Pulmonary artery endothelial cell (primary cell): ENCODE measurements at places on chromosomes 4 and X.
A peak's percentile ranks its signal among the peaks of the same experiment; 100 is the strongest.

- no peak for DNase-seq
These were observed 63.4 kb upstream of the PDE5A start for GRCh38 chr4:119692001-119692400.

GRCh38 chr4:83356899-83357661 is 22.4 kb upstream of the HPSE start:
- peak; percentile 85 for DNase-seq

DNA sequence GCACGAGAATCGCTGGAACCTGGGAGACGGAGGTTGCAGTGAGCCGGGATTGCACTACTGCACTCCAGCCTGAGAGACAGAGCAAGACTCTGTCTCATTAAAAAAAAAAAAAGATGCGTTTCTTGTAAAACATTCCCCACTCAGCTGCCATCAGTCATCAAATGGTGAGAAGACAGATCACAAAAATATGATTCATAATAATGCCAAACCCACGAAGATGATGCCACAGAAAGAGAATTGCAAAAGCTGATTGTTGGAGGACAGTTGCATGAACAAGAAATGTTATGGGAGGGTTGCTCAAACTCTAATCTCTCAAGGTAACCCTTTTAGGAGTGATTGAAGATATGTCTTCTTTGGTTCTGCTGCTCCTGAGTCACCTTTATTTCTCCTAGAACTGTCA is 21.4 kb upstream of the SMIM14 start:
- DNase-seq, result no peak

DNA sequence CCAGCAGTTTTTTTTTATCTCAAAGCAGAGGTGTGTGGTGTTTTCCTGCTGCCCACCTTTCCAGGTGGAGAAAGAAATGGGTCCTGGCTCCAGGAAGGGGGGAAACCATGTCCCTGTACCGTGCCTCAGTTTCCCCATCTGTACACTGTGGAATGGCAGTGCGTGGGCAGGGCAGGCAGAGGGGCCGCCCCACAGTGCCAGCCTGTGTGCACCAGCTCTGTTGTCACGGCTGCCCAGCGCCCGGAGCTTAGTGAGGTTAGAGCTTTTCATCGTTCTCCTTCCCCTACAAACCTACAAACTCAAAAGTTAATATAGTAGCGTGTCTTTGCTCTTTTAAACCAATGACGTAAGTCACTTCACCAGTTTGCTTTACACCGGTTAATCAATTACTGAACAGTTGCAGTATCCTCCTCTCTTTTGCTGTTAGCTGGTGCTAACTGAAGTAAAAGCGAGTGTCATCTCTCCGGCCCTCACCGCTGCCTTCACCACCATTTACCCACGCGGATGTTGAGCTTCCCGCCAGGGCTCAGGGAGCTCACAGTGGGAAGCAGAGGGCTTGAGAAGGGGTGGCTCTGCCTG is 114.8 kb upstream of the ADRA2C start:
- DNase-seq, result no peak

- no peak for DNase-seq
These were observed 171.5 kb upstream of the FRG1 start for GRCh38 chr4:189769131-189769530.

GRCh38 chr4:120673696-120674095 is 248.8 kb downstream of the PRDM5 start:
- no peak for DNase-seq

- no peak for DNase-seq
These were observed 32.4 kb upstream of the CCNG2 start for GRCh38 chr4:77124576-77124975.

- no peak for DNase-seq
These were observed 63.2 kb downstream of the CD40LG start for GRCh38 chrX:136711147-136711546.

DNA sequence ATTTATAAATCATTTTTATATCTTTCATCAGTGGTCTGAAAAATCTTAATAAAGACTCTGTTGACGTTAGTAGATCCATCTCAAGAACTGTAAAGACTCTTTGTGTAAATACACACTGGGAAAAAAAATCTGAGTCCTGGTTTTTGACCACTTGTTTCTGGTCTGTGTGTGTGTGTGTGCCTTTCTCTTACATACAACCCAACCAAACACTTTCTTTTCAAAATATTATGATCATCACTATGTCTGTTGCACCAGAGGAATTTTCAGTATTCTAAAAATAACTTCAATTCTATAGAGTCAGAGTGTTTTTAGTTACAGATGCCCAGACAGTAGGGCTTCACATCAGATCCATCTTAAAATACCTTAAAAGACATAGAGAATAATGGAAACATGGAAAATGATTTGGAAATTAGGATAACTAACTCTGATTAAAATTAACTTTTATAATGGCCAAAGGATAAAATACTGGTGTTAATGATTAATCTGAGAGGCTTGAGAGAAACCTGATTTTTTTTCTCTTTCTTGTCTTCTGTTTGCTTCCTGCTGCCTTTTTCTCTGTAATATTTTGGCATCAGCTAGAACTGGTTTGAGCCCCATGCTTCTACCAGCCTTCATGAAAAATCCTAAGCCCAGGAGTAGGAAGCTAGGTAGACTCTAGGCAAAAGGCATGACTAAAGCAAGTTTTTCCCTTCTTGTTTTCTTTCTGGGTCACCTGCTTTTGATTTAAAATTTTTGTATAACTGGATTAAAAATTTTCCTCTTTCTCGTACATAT is 99.7 kb downstream of the ATXN3L start:
- DNase-seq, result no peak

DNA sequence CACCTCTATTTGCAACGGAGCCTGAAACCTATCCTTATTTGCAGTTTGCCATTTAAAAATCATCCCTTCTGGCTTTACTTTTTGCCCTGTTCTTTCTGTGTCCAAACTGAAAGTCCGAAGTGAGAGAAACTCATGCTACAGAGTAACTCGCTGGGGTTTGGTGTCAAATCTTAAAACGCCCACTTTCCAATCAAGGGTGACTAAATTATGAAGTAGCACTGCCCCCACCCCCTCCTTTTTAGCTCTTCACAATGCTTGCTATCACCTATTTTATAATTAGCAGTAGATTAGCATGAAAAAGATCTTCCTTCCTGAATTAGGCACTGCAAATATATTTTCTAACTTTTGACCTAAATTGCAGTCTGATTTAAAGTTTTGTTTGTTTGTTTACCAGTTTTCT is 52.5 kb downstream of the VGLL1 start:
- no peak for DNase-seq

- no peak for DNase-seq
These were observed 616.9 kb downstream of the FSTL5 start for GRCh38 chr4:161546902-161547301.

- no peak for DNase-seq
These were observed 29.1 kb upstream of the MMAA start for GRCh38 chr4:145589916-145590702.

DNA sequence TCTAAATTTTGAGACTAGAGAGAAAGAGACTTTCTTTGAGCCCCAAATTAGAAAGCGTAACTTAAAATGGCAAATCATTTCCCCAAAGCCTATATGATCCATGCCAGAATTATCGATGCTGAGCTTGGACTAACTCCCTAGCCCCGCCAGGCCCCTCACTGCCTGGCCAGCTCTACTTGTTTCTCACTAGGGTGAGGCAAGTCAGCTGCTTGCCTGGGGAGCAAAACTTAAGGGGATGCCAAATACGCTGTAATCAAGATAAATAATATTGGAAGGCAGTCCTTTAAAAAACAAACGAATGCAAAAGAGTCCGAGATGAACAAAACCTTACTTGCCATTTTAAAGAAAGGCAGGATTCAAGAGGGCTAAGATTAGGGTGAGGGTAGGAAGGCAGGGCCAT is 236.0 kb downstream of the FRMPD4 start:
- DNase-seq, result no peak

GRCh38 chr4:125313989-125314667 is 627 bp upstream of the FAT4 start:
- no peak for DNase-seq

DNA sequence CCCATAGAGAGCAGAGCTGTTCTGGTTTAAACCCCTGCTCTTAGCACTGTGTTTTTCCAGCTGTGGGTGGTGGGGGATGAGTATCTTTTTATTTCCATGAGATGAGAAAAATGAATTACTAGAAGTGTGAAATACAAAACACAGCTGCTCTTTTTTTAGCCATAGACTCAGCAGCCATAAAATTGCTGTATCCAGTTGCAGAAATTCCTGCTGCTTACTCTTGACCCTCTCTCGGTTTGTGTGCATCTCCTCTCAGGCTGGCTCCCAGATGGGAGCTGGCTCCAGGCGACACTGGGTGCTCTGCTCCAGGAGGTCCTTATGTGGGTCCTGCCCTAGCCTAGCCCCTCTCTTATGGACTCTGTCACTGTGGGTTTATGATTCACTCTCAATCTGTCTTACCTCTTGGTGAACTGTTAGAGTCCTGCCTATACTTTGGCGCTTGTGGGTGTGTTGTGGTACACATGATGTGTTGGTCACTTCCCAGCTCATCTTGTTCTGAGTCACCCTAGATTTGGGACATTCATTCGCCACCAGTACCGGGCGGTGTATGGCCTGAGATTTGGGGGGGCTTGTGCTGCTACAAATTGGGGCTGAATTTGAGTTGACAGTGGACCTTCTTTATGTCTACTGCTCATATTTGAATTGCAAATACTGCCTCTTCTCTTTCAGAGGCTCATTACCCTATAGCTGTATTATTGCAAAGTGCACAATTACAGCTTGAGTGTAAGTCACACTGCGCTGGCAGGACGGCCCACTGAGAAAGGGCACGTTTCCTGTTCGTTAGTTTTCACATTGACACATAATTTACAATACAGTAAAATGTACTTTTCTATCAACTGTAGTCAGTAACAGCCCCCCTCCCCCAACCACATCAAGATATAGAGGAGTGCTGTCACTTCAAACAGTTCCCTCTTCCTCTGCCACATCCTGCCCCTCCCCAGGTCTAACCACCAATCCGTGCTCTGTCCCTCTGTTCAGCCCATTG is 46.9 kb upstream of the MSANTD1 start:
- no peak for DNase-seq

GRCh38 chr4:67167849-67168248 is 377.5 kb downstream of the CENPC start:
- DNase-seq, result no peak

DNA sequence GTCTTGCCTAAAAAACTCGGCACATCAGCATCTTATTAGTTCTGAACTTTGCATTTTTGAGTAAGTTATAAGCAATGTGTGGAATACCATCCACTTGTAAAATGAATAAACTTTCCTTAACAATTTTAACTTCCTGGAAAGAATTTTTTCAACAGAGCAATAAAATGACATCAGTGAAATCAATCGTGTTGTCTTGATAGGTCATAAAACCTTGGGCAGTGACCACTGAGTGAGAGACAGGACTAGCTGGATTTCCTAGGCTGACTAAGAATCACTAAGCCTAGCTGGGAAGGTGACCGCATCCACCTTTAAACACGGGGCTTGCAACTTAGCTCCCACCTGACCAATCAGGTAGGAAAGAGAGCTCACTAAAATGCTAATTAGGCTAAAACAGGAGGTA is 403.0 kb upstream of the CNKSR2 start:
- no peak for DNase-seq

DNA sequence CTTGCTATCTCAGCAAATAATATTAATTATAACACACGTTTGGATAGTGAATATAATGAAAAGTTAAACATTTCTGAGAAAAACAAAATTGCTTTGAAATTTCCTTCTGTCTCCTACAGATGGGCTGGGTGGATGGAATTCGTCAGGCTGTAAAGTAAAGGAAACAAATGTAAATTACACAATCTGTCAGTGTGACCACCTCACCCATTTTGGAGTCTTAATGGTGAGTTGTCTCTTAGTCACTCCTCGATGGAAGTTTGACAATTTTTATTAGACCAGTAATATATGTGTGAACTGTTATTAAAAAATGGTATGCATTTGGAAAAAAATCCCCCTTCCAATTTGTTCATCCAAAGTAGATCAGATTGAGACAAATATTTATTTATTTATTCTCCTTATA is 92.5 kb upstream of the BRS3 start:
- no peak for DNase-seq

DNA sequence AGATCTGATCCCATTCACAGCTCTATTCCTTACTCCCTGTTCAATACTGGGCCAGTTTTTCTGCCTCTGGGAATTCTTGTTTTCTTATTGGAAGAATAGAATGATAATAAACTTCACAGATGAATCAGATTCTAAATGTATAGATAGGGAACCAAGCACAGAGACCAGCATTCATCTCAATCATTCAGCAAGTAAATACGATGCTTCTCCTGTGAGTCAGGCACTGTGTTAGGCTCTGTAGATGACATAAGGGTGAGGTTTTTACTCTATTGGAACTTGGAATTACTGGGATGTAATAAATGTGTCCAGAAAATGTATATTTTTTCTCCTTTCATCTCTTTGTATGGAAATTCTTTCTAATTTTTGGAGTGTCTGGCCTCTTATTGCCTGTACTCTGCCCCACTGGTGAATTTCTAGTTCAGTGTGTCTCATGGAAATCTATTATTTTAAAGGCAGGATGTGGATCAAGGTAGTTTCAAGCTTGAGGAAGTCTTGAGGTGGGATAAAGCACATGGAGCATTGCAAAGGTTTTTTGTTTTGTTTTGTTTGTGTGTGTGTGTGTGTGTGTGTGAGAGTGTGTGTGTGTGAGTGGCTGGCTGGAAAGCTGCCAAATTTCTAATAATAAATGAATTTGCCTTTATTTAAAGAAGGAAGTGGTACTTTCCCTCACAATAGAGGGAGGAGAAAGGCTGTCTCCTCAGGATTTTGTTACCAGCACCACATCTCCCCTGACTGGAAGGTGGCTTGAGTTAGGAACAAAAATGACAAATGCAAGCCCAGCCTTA is 117.9 kb upstream of the HS3ST1 start:
- no peak for DNase-seq

GRCh38 chr4:6264225-6264540 is 5.5 kb upstream of the WFS1 start:
- DNase-seq, result no peak

DNA sequence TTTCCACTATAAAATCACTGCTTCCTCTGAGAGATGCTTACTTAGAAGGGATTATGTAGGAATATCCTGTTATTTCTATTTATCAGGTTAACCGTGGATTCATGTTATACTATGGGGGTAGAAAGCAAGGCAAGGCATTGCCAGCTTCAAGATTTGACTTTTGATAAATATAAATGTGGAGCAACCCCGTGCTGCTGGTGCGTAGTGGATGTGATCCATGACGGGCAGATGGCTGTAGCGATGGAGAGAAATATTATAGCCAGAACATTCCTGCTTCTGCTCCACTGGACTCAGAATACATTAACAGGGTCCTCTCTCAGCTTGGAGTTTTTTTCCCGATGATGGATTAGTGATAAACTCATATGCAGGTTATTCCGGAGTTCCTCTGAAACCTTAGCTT is 157.6 kb downstream of the TENM3 start:
- DNase-seq, result no peak
